Activated gamma-delta T cell (primary cell): ENCODE measurements at places on chromosomes 2 and 18.

GRCh38 chr2:219252570-219252899, 508 bp upstream of the TUBA4B start:
- DNase-seq = no peak

GRCh38 chr2:54723996-54724559, 616 bp downstream of the EML6 start:
- DNase-seq = no peak

GRCh38 chr2:64101141-64101591, 43.1 kb downstream of the PELI1 start:
- no peak for DNase-seq

DNA sequence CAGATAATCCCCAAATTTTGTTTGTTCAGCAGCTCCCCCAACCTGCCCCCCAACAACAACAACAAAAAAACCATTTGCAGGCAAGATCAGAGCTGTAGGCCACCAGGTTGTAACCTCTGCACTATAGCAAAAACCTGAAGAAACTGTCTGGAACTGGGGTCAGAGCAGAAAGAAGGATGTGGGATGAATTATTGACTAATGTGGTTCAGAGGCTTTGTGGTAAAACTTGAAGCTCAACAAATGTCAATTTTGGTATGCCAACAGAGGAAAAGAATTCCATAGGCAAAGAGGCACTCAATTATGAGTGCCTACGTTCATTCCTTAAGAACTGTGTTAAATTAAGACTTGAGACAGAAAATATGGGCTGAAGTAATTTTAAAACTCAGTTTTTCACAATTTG, 255.1 kb downstream of the STK39 start:
- no peak for DNase-seq

DNA sequence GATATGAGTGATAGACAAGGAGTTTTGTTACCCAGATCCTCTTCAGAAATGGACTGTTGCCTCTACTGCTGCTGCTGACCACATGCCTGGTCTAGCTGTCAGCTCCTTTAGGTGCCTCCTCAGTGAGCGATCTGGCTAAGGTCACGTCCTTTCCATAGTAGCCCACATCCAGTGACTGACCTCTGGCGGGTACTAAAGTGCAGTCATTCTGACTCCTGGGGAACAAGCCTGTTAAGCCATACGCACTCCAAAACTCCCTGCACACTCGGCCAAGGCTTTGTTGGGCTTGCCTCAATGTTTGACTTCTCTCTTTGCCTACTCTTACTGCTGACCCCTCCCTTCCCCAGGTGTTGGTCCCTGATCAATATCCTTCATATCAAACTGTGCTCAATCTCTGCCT, 685.2 kb downstream of the IRS1 start:
- no peak for DNase-seq

DNA sequence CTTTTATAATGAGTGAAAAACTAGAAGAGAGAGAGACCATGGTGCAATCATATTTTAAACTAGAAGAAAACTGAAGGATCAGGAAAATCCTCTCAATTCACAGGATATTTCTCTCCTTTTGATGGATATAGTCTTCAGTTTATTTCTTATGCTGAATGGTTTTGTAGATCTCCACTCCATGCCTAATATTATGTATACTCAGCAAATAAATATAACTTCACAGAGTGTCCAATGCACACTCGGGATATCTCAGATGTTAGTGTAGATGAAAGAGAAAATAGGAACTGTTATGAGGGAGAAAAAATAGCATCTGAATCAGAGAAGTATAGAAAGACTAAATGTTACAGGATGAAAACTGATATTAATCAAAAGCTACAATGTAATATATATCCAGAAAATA, 1324.5 kb upstream of the PIK3C3 start:
- no peak for DNase-seq

GRCh38 chr2:44840503-44840850, 101.0 kb upstream of the SIX3 start:
- no peak for DNase-seq

DNA sequence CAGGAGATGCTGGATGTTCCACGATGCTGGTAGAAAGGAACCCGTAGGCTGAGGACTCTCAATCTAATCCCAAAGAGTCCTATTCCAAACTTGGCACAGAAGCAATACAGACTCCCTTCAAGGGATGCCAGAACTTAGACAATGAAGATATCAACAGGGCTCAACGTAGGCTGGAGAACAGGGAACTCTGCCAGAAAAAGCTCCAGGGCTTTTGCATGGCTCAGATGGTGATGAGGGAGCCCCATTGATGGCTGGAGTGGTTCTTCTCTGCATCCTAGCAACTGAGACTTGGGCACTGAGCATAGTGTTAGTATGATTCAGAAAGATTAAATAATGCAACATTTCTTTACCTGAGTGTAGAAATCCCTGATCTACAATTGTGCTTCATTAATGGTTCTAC, 117.2 kb upstream of the NCK2 start:
- DNase-seq = no peak

GRCh38 chr2:201900362-201900761, 94.0 kb downstream of the CDK15 start:
- no peak for DNase-seq

GRCh38 chr18:24227977-24228666, 89.3 kb downstream of the CABYR start:
- DNase-seq = no peak

- no peak for DNase-seq
Observed at GRCh38 chr2:212914392-212914791, 237.0 kb downstream of the IKZF2 start.

DNA sequence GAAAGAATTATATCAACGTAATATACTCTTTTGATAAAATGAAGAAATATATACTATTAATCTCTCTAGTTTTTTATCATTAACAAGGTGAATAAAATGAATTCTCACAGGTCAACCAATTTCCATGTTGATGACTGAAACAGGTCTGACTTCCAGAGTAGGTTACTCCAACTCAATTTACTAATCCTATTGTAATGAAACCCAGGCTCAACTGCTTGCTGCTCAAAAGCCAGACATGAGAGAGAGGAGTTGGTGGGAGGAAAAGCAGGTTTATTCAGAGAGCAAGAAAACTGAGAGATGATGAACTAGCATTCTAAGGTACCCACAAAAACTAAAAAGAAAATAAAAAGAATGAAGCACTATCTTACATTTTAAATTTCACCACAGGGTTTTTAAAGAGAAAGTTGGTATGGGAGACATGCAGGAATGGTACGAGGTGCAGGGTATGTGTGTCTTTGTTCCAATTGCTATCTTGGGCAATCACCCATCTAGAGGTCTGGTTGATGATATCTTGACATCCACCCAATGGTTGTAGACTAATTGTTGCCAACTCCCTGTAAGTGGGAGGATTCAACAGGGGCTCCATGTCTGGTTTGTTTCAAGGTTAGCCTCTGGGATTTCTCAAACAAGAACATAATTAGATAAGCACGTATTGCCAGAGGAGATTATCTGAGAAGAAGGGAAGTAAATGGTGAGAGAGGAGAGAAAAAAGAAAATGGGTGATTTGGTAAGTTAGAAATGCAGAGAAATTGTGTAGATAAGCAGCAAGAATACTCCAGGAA, 471.4 kb upstream of the REG3G start:
- no peak for DNase-seq

GRCh38 chr2:24831221-24832072, 38.2 kb downstream of the CENPO start:
- no peak for DNase-seq

- no peak for DNase-seq
Observed at GRCh38 chr2:85996591-85996990, 107.8 kb upstream of the ST3GAL5 start.

DNA sequence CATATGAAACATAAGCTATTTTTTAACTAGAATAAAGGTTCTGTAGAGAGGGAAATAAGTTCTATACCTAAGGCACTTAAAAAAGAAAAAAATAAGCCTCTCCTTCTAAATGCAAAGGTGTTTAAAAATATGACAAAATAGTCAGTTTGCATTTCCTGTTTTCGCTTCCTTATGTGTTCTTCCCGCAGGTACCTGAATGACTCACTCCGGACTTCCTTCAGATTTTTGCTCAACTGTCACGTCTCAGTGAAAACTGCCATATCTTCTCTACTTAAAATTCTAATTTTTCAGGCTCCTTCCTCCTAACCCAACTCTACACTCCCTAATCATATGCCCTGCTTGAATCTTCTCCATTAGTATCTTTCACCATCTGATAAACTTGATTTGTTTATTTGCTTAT, 1333.1 kb downstream of the LRP1B start:
- DNase-seq = no peak
